ENCODE measurements at places on chromosomes 7 and 10.

DNA sequence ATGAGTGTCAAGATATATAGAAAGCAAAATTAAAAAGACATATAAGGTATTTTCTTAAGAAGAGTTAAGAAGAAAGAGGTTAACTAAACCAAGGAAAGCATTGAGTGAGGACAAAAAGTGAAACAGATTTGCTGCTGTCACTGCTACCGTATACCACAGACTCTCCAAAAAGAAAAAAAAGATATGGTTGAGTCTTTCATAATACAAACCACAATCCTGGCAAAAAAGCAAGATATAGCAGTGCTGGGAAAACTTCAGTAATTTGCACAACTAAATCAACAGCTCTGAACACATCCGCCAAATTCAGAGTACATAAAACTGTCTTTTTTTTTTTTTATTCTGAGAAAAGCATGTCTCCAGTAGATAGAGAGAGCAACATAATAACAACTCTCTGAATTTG lies 114.7 kb downstream of the ETV1 start:
- DNase-seq: no peak

DNA sequence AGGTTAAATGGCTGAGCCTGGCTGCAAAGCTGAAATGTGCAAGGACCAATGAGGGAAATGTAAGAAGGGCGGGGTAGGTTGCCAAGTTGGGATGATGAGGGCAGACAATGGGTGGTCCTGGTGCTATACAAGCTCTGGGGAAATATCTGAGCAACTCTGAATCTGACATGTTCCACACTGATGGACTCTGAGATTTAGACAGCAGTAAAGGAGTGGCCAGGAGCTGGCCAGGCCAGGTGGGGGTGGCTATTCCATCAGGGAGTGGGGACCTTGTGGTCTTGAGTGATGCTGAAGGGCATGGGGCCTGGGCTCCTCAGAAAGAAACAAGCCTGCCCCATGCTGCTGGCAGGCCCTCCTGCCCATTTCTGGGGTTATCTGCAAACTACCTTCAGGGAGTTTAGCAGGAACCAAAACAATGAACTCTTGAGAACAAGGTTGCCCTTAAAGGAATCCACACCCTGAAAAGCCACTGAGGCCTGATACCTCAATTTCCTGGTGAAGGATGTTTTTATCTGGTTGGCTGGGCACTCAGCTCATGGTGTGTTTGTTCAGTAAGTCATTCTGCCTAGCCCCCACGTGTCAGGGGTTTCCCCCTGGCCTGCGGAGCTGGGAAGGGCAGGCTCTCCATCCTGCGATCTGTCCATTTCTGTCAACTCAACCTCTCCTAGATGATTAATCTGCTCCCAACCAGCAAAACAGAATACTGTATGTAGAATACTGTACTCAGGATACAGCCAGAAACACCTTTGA lies 143.3 kb upstream of the TNS3 start:
- DNase-seq: no peak

- no peak for DNase-seq
Measured at GRCh38 chr10:69080226-69080625, 7.7 kb upstream of the SRGN start.

DNA sequence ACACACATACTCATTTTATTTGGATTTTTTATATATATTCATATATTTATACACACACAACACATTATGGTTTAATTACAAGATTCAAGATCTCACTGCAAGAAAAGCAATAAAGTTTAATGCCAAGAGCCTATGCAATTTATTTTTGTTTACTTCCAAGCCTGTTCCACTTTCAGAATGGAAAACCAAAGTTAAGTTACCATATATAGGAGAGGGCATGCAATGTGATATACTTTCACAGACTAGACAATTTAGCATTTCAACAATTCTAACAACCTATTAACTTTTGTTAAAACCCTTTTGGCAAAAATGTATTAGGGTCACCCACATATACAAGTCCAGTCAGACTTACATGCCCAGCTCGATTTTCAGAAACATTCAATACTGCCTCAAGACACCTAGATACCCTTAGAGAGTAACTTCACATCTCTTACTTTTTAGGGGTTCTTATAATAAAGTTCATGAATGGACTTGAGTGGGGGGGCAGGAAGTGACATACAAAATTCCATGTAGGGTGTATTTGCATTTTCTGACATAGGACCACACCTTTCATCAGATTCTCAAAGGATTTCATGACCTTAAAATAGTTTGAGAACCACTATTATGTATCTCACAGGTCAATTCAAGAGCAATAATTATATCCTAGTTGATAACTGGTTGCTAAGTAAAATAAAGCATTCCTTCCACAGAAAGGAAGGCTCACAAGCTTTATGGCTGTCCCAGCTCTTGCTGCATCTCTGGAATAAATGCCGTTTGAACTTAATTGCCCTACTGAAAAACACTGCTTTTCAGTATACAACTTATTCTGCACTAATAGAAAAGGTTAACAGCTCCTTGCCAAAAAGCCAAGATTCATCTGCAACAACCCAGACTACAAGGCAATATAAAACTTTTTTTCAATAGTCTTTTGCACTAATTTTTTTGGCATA lies 2.5 kb downstream of the P4HA1 start:
- no peak for DNase-seq

DNA sequence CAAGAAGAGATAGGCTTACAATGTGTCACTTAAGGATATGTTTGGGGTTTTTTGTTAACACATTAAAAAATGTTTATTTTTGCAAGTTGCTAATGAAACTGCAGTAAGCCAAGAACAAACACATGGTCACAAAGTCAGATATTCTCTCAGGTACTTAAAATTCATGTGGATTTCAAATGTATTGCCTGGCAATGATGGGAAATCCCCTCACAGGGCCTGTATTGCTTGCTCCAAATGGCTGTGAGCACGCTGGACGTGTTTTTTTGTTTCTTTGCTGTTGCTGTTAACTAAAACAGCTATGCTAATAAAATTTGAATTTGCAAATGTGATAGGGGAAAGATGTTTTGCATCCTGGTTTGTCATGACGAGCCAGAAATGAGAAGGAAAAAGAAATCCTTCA lies 3.8 kb upstream of the CELF2 start:
- DNase-seq: no peak

DNA sequence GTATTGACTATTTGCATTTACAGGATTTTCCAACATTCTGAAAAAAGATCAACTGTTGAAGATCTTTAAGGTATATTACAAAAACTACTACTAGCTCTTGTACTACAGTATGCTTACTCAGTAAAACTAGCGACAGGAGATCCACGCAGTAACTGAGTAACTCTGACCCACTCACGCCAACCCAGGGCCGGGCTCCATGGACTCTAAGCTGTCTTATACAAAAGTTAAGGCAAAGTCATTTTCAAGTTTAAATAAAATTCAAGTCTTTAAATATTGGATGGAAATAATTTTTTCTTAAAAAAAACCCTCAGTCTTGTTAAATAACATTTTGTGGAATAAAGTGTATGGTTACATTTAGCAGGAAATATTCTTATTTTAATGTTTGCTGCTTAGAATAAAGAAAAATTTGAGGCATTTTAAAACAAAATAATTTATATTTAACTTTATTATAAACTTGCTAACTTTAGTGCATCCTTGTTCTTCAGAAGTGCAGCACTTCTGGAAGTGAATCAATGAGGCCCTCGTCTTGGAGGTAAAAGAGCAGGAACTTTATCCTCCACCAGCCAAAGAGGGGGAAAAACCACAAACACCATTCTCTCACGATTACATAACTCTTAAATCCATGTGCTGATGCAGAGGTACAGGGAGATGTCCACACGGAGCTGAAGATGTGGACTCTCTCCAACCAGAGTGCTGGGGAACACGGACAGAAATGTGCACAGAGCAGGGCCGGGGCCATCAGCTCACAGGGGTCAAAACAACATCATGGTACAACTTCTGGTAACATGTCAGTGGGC lies 119.9 kb downstream of the LARP4B start:
- DNase-seq: no peak

DNA sequence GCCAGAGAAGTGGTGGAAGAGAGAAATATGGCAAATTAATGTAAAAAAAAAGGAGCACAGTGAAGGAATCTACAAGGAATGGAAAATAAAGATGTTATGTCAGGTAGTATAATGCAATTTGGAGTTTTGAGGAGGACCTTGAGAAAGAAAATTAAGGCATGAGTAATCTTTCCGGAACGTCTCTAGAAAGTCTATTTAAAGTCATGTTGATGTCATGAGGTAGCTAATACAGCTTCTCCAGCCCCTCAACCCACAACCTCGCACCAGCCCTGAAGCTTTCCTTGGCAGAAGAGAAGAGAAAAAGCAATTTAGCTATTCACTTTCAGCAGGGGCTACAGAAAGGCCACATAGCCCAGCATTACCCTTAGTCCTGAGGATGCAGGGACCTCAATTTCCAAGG lies 22.5 kb downstream of the TRDMT1 start:
- no peak for DNase-seq

- DNase-seq: no peak
Measured at GRCh38 chr7:2050511-2050866, 182.3 kb downstream of the MAD1L1 start.

GRCh38 chr7:55093674-55094073 lies 74.9 kb downstream of the EGFR start:
- DNase-seq: no peak

- DNase-seq: no peak
Measured at GRCh38 chr7:135186261-135186540, 15.7 kb upstream of the CYREN start.

GRCh38 chr10:132305654-132306342 lies 2.0 kb downstream of the STK32C start:
- DNase-seq: no peak

DNA sequence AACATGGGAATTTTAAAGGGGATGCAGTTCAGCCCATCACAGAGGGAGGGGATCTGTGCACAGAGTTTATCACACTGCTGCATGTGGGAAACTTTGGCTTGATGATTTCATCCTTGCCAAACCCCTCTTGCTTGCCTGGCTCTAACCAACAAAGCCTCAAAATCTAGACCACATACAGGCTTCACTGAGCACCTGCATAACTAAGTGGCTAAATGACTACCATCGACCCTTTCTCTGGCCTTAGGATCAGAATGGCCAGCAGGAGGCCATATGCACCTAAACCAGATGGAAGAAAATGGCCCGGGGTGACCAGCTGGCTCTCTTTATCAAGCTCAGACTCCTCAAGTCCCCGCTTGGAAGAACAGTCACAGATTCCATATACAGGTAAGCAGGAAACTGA lies 15.6 kb upstream of the ZNF25 start:
- DNase-seq: no peak

DNA sequence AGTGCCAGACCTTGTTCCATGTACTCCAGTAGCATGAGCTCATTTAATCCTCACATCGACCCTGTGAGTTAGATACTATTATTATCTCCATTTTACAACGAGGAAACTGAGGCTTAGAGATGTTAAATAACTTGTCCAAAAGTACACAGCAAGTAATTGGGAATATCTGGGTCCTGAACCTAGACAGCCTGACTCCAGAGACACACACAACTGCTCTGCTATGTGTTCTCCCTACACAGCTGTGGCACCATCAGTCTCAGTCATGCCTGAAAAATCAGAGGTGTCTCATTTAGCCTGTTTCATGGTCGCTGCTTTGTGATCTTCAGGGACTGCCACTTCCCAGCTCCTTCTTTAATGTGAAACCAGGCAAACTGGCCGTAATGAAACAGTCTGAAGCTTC lies 56.5 kb downstream of the COL1A2 start:
- no peak for DNase-seq

GRCh38 chr10:122648599-122649428 lies 50.8 kb downstream of the C10orf120 start:
- peak; percentile 38 for DNase-seq

GRCh38 chr10:71657604-71658466 lies 61.7 kb downstream of the C10orf105 start:
- DNase-seq: no peak

DNA sequence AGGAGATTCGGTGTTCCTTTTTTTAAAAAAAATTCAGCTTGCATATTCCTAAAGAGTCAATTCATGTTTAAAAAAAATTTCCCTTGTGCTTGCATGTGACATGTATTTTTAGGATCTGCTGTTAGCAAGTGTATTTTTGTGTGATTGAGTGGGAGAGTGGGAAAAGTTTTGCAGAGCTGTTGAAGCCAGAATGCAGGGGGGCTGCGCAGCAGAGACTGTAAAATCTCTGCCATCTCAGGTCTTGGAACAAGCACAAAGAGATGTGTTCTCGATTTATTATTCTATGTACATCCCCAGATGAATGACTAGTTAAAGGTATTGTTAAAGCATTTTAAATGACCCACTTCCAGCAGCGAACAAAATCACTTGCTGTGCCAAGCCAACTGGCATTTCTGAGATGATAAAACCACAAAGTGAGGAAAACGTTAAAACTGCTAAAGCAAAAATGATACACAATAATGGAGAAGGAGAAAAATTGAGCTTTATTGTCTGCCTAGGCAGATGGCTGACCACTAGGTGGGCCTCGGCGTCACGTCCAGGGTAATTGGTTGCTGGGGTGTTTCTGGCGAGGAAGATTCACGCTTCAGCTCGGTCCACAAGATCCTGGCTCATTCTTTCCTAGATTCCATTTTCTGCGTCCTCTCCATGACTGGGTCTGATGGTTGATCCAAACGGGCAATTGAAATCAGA lies 67.0 kb upstream of the ATRNL1 start:
- no peak for DNase-seq

GRCh38 chr10:3103646-3104045 lies 36.3 kb downstream of the PFKP start:
- DNase-seq: no peak

- no peak for DNase-seq
Measured at GRCh38 chr10:77732213-77733003, 94.8 kb upstream of the KCNMA1 start.

GRCh38 chr10:79436850-79437103 lies 8.6 kb downstream of the ZCCHC24 start:
- DNase-seq: no peak

GRCh38 chr10:128711806-128712205 lies 585.6 kb upstream of the MKI67 start:
- no peak for DNase-seq

DNA sequence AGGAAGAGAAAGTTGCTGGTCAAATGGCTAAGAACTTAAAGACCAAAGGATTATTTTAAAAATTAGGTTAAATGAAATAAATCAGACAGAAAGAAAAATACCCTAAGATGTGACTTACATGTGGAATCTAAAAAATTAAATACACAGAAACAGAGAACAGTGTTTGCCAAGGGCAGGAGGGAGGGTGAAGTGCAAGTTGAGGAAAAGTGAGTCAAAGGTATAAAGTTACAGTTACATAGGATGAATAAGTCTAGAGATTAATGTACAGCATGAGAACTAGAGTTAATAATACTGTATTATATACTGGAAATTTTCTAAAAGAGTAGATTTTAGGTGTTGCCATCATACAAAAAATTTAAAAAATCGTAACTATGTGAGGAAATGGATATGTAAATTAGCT lies 146.3 kb downstream of the MDFIC start:
- DNase-seq: no peak

Measured in NCI-H748 treated with DMSO at 0.1 percent for 48 hours (cell line).